ENCODE measurements at places on chromosomes 11 and 22.
A peak's percentile ranks its signal among the peaks of the same experiment; 100 is the strongest.

- peaks cover 53% of the 10 kb centered on the region for H3K27me3 ChIP-seq
- H3K36me3 ChIP-seq, result no peaks in the 10 kb centered on the region
- no peaks in the 10 kb centered on the region for H3K4me1 ChIP-seq
- peak overlapping the region; percentile 54 for H3K4me3 ChIP-seq
- DNase-seq, result no peak
These were observed 550 bp downstream of the FBLN1 start for GRCh38 chr22:45503050-45503815.

- H3K27ac ChIP-seq, result no peak overlapping the region
- H3K4me1 ChIP-seq, result no peaks in the 10 kb centered on the region
- no peaks in the 10 kb centered on the region for H3K27me3 ChIP-seq
- H3K36me3 ChIP-seq, result no peaks in the 10 kb centered on the region
These were observed 258.5 kb downstream of the FAM76B start for GRCh38 chr11:95531116-95531515.

DNA sequence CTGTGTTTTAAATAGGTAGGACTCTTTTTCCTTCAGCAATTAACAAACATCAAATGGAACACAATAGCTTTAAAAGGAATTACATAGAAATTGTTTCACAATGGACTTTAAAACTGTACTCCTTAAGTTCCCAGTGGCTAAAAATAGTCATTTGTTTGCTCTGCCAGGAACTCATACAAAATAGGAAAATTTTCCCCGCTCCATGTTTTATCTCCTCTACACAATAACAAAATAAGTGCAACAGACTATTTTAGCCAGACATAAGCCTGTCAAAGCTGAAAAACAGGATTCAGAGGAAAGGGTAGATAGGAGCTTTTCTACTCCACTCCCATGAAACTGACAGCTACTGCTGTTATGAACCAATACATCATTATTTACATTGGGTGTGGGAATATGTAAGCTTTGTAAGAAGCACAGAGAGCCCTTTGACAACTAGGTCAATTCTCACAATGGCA, 90.1 kb downstream of the STK33 start:
- no peaks in the 10 kb centered on the region for H3K36me3 ChIP-seq
- no peak overlapping the region for H3K4me3 ChIP-seq
- H3K4me1 ChIP-seq, result no peaks in the 10 kb centered on the region
- no peaks in the 10 kb centered on the region for H3K27me3 ChIP-seq
- no peak overlapping the region for H3K27ac ChIP-seq

- no peak overlapping the region for H3K4me3 ChIP-seq
- H3K36me3 ChIP-seq, result no peaks in the 10 kb centered on the region
- DNase-seq, result no peak
These were observed 434.5 kb upstream of the B3GAT1 start for GRCh38 chr11:134846328-134847082.

GRCh38 chr11:70220136-70220535, 17.0 kb downstream of the FADD start:
- H3K27me3 ChIP-seq, result no peaks in the 10 kb centered on the region
- DNase-seq, result no peak
- no peaks in the 10 kb centered on the region for H3K4me1 ChIP-seq
- H3K36me3 ChIP-seq, result no peaks in the 10 kb centered on the region
- H3K27ac ChIP-seq, result no peak overlapping the region
